Activated CD8-positive, alpha-beta T cell treated with anti-CD3 and anti-CD28 coated beads, Interleukin-2, amount 10 ng/mL, durations not matched to agents 7 days and 5 days (primary cell): ENCODE measurements at places on chromosomes 6 and 20.

DNA sequence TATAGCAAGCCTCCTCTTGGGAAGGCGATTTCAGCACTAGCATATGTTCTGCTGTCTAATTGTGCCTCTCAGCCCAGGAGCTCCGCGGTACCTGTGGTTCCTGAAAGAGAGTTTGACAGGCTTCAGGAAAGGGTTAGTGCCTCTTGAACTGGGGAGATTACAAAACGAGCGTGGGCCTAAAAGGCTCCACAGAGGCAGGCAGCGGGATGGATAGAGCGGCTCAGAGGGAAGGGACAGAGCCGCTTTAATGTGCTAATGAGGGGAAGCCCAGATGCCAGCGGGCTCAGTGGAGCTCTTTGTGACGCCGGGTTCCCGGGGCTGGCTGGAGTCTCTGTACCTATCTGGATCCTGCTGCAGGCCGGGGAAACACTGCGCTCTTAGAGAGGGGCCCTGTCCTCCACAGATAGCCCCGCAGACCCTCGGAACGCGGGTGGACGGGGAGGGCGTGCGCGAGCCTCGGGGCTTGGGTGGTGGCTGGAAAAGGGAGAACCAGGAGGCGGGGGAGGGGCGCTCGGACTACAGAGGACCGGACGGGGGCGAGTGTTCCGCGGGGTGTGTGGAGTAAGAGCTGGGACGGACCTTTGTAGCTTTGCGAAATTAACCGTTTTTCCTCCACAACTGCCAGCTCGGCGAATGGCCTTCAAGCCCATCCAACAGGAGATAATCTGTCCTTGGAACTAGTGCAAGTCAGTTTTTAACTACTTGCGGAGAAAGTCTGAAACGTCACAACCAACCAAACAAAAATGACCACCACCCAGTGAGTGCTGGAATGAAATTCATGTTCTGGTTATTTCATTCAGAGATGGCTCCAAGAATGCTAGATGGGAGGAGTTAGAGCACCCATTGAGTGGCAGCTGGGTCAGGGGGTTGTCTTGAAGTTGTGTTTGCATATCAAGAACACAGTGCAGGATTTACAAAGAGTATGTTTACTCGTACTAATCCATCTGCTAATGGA is 13.0 kb downstream of the SLC35F1 start:
- DNase-seq, result no peak

- DNase-seq, result no peak
Observed at GRCh38 chr6:109449064-109449794, 6.3 kb downstream of the MICAL1 start.

GRCh38 chr6:154950979-154951344 is 44.2 kb upstream of the TIAM2 start:
- DNase-seq, result no peak

GRCh38 chr6:135906972-135907465 is 55.5 kb downstream of the PDE7B start:
- no peak for DNase-seq

DNA sequence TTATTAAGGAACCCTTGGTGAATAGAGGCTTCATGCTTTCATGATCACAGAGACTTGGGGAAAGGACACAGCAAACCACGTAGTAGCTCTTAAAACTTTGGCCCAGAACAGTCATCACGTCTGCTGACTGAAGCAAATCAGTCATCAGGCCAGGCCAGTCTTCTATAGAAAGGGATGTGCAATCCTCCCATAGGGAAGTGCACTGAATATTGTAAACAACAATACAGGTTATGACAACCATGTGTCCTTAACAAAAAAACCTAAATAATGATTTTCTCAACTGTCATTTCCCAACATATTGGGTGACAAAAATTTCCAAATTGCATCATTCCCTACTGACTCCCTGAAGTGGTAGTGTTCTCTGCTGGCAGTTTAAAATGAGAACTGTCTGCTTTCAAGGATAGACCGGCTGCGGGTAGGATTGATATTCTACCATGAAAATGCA is 388.2 kb upstream of the CITED2 start:
- no peak for DNase-seq

GRCh38 chr6:157830354-157831017 is 7.4 kb downstream of the SNX9 start:
- no peak for DNase-seq

DNA sequence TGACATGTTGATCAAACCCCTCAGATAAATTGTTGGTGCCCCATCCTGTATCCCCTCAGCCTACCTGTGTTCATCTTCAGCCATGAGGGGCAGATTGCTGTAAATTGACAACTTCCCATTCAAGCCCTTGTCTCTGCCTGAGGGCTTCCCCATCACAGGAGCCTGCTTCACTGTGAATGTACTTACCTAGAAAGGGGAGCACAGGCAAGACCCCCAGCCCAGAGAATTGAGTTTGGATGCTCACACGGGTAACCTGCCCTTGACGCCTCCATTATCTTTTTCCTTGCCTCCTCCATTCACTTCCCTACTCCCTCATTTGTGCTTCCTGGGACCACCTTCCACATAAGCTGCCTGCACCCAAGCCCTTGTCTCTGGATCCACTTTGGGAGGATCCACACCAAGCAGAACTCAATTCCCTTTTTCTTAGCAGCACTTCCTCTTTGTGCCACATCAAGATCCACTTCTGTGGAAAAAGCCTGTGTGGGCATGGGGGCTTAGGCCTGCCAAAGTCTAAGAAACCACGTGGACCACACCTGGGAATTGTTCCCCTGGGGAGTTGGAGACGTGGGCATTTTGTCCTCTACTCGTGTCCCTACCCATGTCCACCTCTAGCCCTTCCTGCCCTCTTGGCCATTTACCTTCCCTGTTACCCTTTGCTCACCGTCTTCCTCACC is 103.4 kb upstream of the FOXA2 start:
- DNase-seq, result no peak

DNA sequence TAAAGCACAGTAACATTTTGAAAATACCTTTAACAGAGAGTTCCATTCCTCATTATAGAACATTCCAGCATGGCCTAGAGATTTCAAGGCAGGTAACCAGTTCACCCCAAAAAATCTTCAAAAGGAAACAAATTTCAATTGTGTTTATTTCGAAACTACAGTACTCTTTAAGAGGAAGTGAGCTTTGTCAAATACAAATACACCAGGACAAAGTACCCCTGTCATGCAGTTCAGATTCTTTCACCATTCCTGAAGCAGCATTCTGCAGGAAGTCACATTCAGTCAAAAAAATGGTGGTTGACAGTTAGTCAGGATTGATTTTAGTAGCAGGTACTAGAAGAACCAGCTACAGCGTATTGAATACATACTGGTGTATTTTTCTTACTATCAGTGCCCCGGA is 89.6 kb upstream of the RIN2 start:
- DNase-seq, result no peak

DNA sequence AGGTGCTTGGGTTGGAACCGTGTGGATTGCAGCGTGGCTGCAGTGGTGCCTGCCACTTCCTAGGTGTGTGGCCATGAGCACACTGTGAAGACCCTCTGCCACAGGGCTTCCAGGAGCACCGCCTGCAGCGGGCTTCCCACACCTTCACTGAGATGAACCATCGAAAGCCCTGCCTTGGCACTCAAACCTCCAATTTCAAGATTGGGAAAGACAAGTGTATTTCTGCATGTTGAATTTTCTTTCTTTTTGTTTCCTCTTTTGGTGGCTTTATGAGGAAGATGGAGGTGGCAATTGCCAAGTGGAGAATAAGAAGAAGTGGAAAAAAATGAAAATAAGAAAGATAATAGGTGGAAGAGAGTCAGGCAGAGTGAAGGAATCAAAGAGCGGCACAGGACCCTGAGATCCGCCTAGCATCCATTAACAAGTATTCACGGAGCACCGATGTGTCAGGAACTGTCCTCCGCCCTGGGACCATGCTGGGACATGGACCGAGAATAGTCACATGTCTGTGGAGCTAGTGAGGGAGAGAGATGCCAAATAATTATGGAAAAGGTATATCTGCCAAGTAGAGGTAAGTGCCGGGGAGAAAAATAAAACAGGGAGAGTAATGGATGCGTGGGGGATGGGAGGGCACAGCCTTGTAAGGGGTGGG is 159.9 kb downstream of the BCAS1 start:
- DNase-seq, result no peak

- DNase-seq, result no peak
Observed at GRCh38 chr6:12479881-12480280, 189.7 kb downstream of the EDN1 start.

- no peak for DNase-seq
Observed at GRCh38 chr6:125022391-125022989, 60.3 kb downstream of the RNF217 start.

DNA sequence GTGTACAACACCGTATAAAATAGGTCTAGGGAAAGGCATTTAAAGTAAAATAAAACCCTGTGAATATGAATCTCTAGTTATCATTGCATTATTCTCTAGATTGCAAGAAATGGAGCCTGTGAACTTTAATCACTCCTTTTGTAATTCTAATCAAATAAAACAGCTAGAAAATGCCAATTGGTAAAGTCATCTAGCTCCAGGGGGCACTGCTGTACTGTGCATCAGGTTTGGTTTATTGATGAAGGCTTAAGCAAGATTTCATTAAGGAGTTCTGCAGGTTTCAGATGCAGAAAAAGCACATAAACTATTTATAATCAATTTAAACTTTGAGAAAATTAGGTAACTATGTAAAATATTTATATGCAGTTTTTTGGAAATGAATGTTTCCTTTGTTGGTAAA is 645.0 kb downstream of the PHF3 start:
- no peak for DNase-seq

- DNase-seq, result no peak
Observed at GRCh38 chr20:19932170-19932667, 84.9 kb upstream of the NAA20 start.

DNA sequence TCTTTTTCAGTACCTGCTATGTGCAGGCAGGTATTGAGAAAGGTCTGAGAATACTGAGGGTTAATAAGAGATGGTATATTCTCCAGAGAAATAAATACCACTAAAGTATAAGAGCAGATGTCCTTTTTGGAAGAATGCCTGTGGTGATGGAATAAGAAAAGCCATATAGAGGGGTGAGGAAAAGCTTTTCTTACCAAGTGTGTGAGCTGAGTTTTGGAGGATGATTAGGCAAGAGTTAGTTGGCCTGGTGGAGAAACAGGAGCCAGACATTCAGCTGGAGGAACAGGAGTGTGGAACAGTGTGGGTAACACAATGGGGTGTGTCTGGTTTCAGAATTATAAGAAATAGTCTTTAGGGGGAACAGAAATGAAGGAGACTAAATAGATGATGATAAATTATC is 19.9 kb downstream of the ZNF451 start:
- no peak for DNase-seq

DNA sequence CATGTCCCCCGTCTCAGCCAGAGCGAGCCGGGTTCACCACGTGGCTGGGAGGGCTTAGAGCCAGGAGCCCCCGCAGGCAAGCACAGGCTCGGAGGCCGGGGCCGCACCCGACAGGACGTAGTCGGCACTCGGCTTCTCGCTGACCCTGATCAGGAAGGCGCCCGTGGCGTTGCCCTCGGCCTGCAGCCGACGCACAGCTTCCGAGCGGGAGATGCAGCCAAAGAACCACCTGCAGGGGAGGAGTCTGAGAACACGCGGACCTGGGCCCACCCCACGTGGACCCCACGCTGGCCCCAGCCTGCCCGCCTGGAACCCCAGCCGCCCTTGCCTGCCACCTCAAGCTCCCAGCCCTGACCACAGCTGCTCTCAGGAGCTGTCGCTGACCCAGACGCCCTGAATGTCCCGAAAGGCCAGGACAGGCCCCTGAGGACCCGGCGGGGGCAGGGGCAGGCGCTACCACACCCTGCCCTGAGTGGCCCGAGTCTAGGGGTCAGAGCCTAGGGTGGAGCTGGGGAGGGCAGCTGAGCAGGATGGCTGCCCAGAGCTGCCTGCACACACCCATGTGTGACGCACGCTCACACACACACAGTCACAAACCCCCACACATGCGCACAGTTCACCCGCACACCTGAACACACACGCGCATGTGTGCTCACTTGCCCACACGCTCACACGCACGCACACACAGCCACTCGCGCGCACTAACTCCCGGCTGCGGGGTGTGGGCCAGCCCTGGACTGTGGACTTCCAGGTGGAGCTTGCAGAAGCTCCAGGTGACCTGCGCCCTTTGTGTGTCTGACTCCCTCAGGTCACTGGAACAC is 2.1 kb downstream of the PTK6 start:
- DNase-seq, result no peak

DNA sequence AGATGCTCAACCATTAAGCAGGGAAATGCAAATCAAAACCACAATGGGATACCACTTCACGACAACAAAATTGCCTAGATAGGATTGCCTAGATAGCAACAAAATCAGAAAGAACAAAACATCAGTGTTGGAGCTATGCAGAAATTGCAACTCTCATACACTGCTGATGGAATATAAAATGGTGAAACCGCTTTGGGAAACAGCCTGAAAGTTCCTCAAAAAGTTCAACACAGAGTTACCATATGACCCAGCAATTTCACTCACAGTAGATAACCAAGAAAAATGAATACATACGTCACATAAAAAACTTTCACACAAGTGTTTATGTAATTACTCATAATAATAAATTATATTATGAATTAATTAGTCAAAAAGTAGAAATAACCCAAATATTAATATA is 78.3 kb downstream of the MAFB start:
- DNase-seq, result no peak

DNA sequence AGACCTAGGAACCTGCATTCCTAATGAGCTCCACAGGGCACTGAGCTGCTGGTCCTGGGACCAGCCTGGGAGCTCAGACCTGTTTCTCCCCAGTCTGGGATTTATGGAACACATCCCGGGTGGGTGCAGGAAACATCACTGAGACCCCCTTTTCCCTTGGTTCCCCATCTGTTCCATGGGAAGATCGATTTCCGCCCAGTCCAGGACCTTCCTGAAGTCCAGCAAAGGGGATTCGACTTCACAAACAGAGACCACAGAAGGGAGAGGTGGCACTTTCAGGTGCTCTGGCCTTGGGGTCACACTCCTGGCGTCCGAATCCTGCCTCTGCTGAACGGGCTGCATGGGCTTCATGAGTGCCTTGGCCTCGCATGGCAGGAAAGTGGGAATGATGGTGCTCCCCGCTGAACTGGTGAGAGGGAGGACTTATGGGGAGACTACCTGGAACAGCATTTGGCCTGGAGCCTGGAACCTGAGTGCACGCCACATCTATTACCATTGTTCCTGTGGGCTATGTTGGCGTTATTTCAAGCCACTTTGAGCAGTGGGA is 296.3 kb downstream of the TAF4 start:
- DNase-seq, result no peak

GRCh38 chr20:50859161-50859560 is 64.3 kb downstream of the BCAS4 start:
- DNase-seq, result no peak

- DNase-seq, result no peak
Observed at GRCh38 chr20:50244352-50245149, 53.9 kb downstream of the CEBPB start.

GRCh38 chr20:19929481-19930145 is 87.5 kb upstream of the NAA20 start:
- no peak for DNase-seq
